Stimulated activated CD4-positive, alpha-beta T cell treated with anti-CD3 and anti-CD28 coated beads, TNF-alpha, amount 100 ng/mL, for 24 hours (primary cell): ENCODE measurements at places on chromosomes 6 and 20.

DNA sequence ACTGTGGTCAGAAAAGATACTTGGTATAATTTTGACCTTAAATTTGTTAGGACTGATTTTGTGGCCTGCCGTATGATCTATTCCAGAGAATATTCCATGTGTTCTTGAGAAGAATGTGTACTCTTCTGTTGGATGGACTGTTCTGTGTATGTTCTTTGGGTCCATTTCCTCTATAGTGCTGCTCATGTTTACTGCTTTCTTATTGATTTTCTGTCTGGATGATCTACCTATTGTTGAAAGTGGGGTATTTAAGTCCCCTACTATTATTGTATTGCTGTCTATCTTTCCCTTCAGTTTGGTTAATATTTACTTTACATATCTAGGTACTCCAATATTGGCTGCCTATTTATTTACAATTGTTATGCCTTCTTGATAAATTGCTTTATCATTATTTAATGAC is 298.4 kb downstream of the BCKDHB start:
- no peak for DNase-seq

GRCh38 chr6:113944701-113945100 is 26.2 kb downstream of the HDAC2 start:
- DNase-seq: no peak

- DNase-seq: no peak
Observed at GRCh38 chr20:1899241-1899525, 4.0 kb downstream of the SIRPA start.

- no peak for DNase-seq
Observed at GRCh38 chr6:125932451-125932795, 24.1 kb upstream of the HINT3 start.

DNA sequence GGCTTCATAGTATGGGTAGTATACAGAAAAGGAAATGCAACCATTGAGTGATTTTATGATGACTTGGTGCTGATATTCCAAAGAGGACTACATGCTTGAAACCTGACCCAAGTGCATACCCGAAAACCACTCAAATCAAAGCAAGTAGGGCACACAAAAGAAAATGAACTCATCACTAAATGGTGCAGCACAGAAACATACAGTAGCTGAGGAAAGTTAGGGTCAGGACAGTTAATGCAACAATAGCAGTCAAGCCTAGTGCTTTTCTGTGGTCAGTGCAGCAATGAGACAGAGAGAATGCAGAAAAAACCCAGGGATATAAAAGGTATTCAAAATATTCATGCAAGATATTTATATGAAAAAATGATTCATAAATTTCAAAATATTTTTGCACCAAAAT is 711.1 kb downstream of the EPHA7 start:
- no peak for DNase-seq

DNA sequence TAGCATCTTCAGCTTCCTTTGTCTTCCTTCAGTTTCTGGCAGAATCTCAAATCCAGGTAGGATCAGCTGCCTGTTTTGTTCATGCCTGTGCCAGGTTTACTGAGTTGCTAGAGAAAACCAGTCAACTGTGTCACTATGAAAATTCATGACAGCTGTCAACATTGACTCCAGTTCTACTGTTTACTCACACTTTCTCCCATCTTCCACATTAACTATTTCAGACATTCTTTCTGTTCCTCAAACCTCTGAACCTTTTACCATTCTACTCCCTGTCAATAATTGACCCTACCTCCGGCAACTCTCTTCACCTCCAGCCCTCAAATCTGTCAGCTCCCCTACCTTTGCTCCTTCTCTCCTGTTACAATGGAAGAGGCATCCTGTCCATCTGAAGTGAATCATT is 8.5 kb downstream of the ENPP4 start:
- DNase-seq: no peak

DNA sequence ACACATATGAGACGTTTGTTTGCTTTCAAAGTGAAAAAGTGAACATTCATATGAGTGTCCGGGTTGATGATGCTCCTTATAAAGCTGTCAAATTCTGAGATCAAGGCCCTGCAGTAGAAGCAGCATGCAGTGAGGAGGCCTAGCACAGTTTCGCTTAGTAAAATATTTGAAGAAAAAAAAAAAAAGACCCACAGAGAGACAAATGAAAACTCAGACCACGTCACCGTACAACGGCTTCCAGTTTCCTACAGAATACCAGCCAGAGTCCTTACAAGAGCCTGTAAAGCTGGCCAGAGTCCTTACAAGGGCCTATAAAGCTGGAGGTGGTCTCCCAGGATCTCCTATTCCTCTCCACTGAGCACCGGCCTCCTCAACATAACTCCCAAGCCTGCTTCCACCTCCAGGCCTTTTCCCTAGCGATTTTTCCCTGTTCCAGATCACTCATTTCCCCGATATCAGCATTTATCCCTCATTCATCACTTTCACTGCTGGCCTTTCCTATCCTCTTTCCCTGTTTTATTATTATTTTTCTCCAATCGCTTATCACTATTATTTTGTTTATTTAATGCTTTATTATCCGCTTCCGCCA is 1.5 kb upstream of the HMGN4 start:
- DNase-seq: peak; percentile 36

DNA sequence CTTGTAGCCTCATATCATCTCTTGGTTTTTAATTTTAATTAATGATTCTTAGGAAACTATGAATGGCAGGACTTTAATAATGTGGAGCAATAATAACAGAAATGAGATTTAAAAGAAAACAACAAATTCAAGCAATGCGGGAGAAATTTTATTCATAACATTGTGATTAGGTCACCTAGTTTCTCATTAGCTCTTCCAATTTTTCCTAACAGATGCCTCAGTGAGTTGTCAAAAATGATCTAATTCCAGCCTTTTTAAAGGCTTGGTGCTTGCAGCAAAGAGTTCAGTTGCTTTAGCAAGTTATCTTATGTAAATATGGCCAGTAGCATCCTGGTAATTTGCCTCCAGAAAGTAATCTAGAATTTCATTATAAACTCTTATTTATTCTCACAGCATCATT is 20.4 kb downstream of the PDE7B start:
- DNase-seq: no peak

GRCh38 chr6:166333172-166333995 is 9.0 kb downstream of the SFT2D1 start:
- no peak for DNase-seq

DNA sequence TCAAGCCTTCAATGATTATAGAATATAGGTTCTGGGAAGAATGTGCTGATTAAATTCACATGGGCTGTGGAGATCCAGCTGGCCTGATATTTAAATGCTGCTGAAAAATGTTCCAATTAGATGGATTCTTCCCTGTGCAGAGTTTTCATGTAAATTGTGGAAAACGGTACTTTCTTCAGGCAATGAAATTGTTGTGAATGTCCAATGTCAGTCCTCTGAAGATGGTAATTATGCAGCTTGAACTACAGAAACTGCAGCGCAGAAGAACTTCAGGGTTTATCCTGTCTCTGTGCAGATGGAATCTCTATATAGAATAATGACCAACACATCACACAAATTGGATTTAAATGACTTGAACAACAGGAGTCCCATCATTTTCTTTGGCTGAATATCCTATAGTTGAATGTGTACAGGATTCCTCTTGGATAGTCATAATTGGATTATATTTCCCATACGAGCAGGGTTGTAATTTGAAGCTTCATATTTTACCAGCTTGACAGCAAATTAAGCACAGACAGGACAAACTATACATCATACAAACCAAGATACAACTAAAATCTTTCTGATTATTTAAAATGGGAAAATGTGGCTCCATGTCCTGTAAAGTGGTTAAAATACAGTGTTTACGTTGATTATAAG is 82.3 kb downstream of the CAP2 start:
- DNase-seq: no peak

GRCh38 chr6:142728910-142729481 is 216.0 kb downstream of the HIVEP2 start:
- DNase-seq: no peak

GRCh38 chr6:75481394-75481793 is 12.2 kb downstream of the FILIP1 start:
- no peak for DNase-seq

DNA sequence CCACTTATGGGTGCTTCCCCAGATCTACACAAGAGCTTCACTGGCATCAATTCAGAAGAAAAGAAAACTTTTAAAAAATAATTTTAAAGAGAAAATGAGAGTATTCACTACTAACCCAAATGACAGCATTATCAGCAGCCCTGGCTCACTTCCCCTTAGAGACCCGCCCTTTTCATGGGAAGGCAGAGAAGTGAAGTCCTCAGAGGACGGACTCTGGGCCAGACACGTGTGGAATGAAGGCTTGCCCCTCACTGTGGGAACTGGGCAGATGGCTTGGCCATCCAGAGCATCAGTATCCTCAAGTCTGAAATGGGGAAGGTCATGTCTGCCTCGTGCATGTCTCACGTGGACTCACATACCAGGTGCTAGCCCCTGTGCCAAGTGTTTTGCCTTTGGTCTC is 63.5 kb downstream of the JAG1 start:
- DNase-seq: no peak

GRCh38 chr6:77470983-77471382 is 7.7 kb upstream of the HTR1B start:
- no peak for DNase-seq

- no peak for DNase-seq
Observed at GRCh38 chr6:83613378-83613777, 95.5 kb downstream of the SNAP91 start.

- DNase-seq: no peak
Observed at GRCh38 chr6:170244721-170245474, 46.0 kb downstream of the DLL1 start.

DNA sequence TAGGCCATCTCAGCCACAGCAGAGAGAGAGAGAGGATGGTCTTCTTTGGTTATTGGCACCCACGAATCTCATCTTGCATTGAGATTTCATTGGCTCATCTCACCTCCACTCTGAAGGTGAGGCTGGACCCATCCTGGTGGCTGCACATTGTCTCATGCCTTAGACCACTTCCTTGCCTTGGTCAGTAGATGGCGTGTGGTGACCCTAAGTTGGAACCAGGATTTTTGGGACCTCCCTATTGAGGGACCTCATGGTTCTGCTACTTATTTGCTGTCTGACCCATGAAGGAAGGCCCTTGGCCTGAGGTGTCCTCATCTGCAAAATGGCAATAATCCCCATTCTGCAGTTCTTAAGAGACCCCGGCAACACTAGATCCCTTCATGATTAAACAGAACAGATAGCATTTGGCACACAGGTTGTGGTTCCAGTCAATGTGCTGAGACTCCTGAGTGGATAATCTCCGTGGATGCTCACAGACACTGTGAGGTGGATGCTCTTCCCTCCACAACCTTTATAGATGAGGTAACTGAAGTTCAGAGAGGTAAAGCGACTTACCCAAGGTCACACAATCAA is 21.5 kb upstream of the AAR2 start:
- DNase-seq: no peak

GRCh38 chr20:54820392-54820791 is 345.0 kb downstream of the DOK5 start:
- DNase-seq: no peak

DNA sequence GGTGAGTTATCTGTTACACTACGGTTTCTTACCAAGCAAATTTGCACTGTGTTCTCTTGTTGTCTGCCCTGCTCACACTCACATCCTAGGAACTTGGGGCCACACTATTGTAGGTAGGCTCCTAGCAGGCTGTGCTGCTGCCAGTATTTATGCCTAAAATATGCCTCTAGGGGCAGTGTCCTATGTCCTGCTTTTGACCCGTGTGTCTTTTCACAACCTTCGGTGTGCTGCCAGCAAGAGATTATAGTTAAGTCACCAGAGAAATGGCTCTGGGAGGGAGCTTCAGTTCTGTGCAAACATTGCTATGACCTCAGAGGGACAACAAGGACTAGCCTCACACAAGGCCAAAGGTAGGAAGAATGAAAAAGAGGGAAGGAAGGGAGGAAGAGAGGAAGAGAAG is 8.9 kb upstream of the TAAR5 start:
- no peak for DNase-seq

GRCh38 chr20:389220-389619 is 8.7 kb downstream of the TRIB3 start:
- no peak for DNase-seq

DNA sequence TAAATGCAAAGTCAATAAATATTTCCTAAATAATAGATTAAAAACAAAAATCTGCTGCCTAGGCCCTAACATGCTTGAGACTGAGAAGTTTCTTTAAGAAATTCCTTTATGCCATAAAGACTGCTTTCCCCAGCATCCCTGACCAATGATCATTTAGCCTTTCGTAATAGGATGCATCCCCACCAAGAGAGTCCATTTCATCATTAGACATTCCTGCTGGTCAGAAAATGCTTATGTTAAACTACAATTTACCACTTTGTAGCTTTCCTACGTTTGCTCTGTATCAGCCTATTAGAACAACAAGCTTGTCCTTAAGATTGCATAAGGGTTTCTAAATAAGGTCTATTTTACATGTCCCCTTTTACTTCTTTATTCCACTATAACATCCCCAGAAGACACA is 59.8 kb upstream of the HSF2 start:
- no peak for DNase-seq

DNA sequence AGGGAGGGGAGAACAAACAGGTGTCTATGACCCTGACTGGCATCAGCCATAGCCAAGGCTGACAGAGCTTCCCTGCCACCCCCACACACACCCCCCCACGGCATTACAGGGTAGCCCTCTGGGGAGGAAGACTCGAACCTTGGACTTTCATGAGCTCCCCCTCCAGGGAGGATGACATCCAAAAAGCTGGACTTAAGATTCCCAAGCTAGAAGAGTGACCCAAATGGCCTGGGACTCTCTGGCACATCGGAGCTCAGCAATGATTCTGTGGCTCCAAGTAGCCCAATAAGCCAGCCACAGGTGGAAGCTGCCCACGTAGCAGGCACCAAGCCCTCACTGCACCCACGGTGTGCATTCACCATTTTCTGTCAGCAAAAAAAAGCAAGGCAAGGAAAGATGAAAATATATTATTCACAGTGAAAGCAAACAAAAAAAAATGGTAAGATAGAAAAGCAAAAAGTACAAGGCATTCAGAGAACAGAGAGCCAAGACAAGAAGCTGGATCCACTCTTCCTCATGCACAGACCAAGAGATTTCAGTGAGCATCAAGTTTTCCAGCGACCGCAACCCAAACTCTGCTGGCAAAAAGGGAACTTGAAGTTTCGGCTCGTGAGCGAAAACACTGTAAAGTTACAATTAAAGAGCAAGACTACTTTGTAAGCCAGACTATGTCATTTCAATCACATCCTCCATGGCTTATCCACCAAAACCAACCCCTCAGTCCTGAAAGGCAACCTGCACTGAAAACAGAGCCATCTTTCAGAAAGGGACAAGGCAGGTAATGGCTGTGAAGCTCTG is 10.9 kb downstream of the JAG1 start:
- DNase-seq: no peak

GRCh38 chr6:158457616-158458278 is 102.1 kb upstream of the TMEM181 start:
- DNase-seq: no peak
